Purkinje cell (primary cell): ENCODE measurements at places on chromosomes 5 and 9. TPM values are rescaled to one million over a fixed set of nuclear protein-coding genes. Genes with fewer than 3 reads are reported as not detected.

Gene HTR4
- not detected in 2 replicates for polyA plus RNA-seq

Gene CDX1
- polyA plus RNA-seq: not detected in 2 replicates

Gene PTGES
- not detected in 2 replicates for polyA plus RNA-seq

Gene RASGRF2
- 5.1 and 5.3 TPM in 2 replicates for polyA plus RNA-seq

Gene FOXD4L5
- polyA plus RNA-seq: not detected in 2 replicates

Gene DMRTA1
- polyA plus RNA-seq: 0.05 TPM in 1 of 2 replicates, not detected in the other

Gene ALDOB
- polyA plus RNA-seq: 2.0 TPM in 1 of 2 replicates, not detected in the other
